Kidney tubule cell (primary cell): ENCODE measurements at places on chromosomes 5 and 9.

DNA sequence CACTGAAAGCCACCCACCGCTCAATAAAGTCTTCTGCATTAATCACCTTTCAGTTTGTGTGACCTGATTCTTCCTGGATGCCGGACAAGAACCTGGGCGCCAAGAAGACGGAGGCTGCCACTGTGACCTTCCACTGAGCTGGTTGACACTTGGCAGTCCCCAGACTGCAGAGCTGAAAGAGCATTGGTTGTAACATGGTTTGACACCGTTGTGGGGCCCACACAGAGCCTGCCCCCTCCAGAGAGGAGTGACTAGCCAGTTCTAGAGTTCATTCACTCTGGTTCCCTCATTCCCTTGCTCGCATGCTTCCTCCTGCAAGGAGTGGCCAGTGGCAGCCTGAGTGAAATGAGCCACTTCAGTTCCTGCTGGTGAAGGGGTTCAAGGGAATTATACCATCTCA is 86.2 kb upstream of the ANXA1 start:
- no peak for DNase-seq

DNA sequence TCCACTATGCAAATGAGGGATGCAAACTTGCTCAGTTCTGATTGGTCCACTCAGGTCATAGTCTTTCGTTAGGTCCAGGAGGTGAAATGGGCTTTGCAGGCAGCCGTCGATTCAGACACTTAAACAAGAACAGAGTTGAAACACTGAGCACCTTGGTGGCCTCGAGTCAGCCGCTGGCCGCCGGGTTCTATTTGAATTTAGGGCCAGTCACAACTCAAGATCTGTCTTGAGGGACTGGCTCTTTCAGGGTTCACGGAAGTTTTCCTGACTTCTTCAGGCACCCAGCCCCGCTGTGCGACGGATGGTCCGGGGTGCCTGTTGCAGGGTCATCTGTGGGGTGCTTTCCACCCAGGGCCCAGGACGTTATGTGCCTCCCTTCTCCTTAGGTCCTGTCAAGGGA is 412.8 kb upstream of the IRX4 start:
- no peak for DNase-seq

- no peak for DNase-seq
Measured at GRCh38 chr5:21164425-21164824, 1176.4 kb upstream of the CDH18 start.

DNA sequence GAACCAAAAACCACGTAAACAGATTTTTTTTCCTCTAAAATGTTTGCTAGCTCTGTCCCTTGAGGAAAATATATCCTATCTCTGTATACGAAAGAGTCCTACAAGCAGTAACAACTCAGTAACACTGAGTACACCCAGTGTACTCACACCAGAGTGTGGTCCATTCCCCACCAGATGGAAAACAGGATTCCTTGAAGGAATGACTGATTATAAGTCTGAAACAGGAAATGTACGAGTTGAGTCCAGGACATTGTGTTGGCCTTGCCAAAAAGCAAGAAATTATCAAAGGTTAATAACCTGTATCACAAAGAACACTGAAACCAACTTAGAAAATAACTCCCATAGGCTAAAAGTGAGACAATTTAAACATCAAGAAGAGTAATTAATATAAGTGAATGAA is 20.4 kb downstream of the GOLPH3 start:
- DNase-seq = no peak

- DNase-seq = no peak
Measured at GRCh38 chr9:70534471-70534870, 120.0 kb upstream of the KLF9 start.
